ENCODE measurements at places on chromosomes 11 and 22.

- DNase-seq: no peak
These were observed 61.5 kb downstream of the CACNG2 start for GRCh38 chr22:36641902-36642640.

GRCh38 chr11:70226967-70227366 lies 23.9 kb downstream of the FADD start:
- DNase-seq: no peak

- DNase-seq: no peak
These were observed 9.4 kb upstream of the GRIK4 start for GRCh38 chr11:120501976-120502755.

- DNase-seq: no peak
These were observed 45.6 kb downstream of the CD82 start for GRCh38 chr11:44611088-44611487.

GRCh38 chr22:27111796-27112672 lies 454.6 kb downstream of the MIAT start:
- DNase-seq: no peak

DNA sequence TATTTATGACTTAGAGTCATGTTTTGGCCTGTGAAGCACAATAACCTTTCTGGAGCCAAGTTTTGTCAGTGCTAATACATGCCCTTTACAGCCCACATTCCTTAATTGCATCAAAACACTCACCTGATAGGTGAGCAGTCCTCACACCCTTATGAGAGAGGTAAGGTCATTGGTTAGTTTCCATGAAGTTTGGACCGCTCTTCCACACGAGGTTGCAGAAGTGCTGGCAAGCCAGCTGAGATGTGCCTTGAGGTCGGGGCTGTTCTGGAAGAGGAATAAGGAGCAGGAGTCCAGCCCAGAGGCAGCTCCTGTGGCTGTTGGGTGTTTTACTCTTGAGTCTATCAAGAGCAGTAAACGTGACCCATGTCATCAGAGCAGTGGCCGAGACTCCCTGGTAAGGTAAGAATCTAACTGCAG lies 76.3 kb downstream of the CYB5R2 start:
- no peak for DNase-seq

- no peak for DNase-seq
These were observed 20.1 kb upstream of the CUL5 start for GRCh38 chr11:107988397-107989158.

DNA sequence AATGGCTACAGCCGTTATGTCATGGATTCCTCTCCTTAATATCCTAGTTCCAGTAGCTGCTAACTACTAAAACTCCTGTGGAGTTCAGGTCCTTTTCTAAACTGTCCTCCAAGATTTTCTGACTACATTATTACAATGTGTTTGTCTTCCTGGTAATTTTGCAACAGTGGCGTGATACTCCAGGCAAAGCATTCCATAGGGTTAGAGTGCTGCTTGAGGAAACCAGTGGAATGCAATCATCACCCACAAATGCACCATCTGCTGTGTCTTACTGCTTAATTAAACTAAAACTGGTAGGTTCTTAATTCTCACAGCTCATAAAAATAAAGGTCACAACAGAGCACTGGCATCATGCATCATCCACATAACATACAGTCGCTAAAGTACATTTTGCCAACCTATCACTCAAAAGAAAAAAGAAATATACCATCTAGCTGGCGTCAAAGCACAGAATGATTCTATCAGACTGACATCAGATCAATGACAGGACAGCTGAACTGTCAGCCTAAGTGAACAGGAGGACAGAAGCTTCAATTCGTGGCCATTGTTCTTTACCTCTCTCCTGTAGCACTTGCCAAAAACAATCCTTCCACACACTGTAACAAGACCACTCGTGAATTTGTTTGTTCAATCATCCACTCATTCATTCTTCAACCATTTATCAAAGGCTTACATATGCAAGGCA lies 182.5 kb downstream of the CADM1 start:
- DNase-seq: no peak

Measured in CD4-positive, alpha-beta T cell treated with Interleukin-6 at 100 ng/mL for 8 hours (primary cell).